ENCODE measurements at places on chromosomes 4 and X.

GRCh38 chr4:7924570-7924969 is 15.1 kb downstream of the AFAP1 start:
- no peak for DNase-seq

GRCh38 chrX:64205441-64205734 is at the start of gene AMER1:
TSS of gene AMER1 (minus strand) at chrX:64205708. CDS start at chrX:64193286, 12,422 bp downstream.
- no peak for DNase-seq

DNA sequence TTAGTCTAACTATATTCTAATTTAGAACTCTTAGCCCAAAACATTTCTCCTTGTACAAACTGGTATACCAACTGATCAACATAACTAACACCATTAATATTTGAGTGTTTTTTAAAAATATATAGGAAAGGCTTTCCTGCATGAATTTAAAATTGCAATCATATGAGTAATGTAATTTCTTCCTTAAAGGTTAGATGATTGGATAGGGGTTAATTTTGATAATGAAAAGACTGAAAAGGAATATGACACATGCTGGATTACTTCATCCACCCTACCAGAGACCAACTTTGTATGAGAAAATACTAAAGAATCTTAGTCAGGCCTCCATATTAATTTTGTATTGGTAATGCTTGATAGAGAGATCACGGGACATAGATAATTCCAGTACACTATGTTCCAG is 25.1 kb upstream of the PLS3 start:
- DNase-seq, result no peak

DNA sequence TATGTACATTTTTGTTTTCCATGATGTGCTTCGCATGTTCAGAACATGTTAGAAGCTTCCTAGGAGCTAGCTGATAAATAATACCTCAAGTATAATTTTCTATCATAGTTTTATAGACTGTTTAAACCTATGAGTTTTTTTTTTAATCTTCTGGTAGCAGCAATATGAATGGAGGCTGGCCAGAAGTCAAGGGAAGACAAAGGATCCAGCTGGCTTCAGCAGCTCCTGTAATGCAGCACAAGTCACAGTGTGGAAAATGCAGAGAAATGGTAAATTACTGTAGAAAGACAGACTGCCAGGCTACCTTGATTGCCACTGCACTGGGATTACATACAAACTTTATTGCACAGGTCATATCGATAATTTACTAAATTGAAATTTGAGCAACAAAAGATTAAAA is 537.9 kb downstream of the IQCM start:
- no peak for DNase-seq

GRCh38 chr4:17166954-17167353 is 268.5 kb upstream of the LDB2 start:
- no peak for DNase-seq

- DNase-seq, result no peak
These were observed 271.6 kb downstream of the CENPC start for GRCh38 chr4:67273666-67274065.

DNA sequence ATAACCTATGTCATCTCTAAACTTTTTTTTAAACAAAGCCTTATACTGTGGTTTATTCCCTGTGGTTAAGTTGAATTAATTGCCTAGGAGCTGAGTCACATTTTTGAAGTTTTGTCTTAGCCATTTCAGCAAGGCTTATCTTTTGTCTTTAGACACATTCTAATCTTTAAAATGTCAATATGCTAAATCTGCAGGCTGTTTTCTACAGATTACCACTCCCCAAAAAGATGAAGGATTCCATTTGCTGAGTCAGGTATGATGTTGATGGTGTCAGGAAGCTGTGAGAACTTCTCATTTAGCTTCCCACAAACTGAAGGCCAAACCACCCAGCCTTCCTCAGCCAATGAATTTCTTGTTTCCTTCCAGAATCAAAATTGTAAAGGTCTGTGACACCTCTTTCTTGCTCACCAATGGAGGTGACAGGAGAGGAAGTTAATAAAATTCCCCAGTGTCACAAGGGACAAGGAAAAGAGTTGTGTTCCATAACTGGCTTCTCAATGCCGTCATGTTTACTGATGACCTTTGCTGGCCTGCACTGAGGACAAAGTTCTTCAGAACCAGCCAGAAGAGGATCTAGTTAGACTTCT is 3.7 kb upstream of the CXCL6 start:
- DNase-seq, result no peak

DNA sequence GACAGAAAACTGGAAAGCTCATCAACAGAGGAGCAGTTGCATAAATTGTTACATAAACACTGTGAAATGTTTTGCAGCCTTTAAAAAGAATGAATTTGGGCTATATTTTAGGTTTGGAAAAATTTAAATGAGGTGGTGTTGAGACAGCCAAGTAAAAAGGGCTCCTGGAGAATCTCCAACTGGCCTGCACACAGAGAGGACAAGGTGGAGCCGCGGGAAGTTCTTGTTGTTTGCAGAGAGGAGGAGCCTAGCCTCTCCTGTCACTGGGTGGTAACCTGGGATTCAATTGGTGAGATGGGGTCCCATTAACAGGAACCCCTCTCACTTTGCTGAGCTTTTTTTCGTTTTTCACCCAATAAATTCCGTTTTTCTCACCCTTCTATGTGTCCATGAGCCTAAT is 13.4 kb downstream of the GIMD1 start:
- DNase-seq, result no peak

GRCh38 chr4:123587983-123588494 is 191.4 kb downstream of the SPRY1 start:
- no peak for DNase-seq

GRCh38 chr4:180751009-180751408 is 1492.2 kb upstream of the TENM3 start:
- DNase-seq, result no peak

- no peak for DNase-seq
These were observed 4.2 kb downstream of the TLR8 start for GRCh38 chrX:12910423-12911121.

DNA sequence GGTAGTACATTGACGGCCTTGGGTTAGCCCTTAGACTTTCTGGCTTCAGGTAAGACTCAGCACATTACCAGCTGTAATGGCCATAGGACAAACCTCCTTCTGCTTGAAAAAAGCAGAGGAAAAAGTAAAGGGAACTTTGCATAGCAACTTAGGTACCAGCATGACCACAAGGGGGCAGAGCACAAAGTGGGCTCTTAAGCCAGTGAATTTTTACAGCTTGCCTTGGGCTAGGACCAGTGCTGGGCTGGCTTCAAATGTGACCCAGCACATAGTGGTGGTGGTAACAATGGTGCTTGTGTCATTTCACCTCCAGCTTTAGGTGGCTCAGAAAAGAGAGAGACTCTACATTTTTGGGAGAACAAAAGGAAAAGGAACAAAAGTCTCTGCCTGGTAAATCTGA is 66.1 kb downstream of the KLHL4 start:
- DNase-seq, result no peak

DNA sequence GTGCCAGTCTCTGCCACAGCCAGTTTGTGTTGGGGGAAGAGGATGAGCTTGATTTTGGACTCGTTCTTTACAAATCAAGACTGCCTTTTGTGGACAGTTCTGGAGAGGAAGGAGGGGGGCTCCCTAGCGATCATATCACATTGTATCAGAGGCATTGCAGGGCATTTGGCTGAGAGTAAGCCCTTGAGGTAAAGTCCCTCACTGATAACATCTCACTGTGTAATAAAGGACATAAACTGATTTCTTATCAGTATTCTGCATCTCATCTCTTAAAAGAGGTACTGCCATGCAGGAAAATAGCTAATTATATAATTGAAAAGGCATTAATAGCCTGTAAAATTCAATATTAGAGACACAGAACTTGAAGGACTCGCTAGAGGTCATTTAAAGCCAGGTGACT is 6.1 kb upstream of the IGFBP7 start:
- no peak for DNase-seq

DNA sequence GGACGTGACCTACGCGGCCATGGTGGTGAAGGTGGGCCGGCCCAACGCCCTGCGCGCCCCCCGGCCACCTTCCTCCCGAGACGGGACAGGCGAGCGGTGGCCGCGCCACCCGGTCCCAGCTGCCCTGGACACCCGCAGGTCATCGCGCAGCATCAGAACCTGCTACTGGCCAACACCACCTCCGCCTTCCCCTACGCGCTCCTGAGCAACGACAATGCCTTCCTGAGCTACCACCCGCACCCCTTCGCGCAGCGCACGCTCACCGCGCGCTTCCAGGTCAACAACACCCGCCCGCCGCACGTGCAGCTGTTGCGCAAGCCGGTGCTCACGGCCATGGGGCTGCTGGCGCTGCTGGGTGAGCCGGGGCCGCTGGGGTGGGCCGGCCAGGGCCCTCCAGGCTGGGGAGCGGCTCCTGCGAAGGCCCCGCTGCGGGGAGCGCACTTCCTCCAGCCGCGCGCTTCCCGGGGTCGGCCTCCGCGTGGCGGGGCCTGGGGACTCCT is 9.0 kb upstream of the SLC26A1 start:
- no peak for DNase-seq

GRCh38 chr4:116796022-116796421 is 289.4 kb downstream of the TRAM1L1 start:
- no peak for DNase-seq

DNA sequence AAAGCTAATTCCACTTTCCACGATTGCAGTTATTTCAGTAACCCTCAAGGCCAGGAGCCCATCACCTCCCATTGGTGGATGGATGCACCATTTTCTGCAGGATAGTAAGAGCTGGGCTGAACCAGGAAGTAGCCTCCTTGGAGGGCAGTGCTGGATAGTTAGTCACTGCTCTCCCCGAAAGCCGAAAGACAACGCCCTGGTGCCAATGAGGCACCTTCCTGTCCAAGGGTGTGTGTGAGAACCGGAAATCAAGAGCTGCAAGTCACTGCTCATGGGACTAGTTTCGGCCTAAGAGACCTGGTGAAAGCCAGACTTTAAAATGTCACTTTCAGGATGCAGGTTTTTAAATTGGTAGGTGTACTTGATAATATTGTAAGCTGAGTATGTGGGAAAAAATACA is 203.8 kb upstream of the HS3ST1 start:
- DNase-seq, result no peak

- no peak for DNase-seq
These were observed 151.9 kb upstream of the GLRA2 start for GRCh38 chrX:14377427-14377826.

GRCh38 chr4:41430792-41431191 is 107.2 kb upstream of the LIMCH1 start:
- no peak for DNase-seq

- DNase-seq, result no peak
These were observed 54.8 kb upstream of the ZMAT1 start for GRCh38 chrX:101986586-101986985.

DNA sequence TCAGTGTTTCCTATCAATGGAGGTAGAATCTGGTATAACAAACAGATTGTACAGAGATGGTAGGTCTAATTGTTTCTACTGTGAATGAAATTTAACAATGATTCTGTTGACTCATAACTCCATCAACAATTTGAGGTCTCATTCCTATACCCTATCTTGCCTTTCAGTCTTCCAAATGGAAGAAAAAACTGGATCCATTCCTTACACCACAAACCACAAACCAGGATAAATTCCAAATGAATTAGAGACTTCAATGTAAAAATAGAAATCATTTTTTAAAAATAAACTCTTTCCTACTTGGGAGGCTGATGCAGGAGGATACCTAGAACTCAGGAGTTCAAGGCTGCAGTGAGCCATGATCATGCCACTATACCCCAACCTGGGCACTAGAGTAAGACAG is 114.4 kb upstream of the WDR44 start:
- DNase-seq, result no peak

- no peak for DNase-seq
These were observed 328.6 kb downstream of the PCDH19 start for GRCh38 chrX:100081503-100081902.

GRCh38 chr4:100017637-100018310 is 67.7 kb upstream of the H2AZ1 start:
- DNase-seq, result no peak

DNA sequence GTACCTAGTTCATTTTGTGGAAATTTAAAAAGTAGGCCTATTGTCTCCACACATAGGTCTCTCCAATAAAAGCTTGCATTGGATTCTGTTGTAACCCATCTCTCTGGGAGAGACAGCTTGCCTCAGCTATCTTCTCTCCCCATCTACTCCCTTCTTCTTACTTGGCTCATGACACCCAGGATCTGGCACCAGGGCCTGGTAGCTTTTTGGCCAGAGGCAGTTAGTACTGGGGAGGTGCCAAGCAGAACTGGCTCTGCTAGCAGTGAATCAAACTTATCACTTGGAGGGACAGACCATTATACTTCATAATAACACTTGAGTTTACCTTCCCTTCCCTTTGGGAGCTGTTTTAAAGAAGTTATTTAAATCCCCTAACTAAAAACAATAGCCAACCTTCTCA is 31.8 kb downstream of the PLAC1 start:
- DNase-seq, result no peak

DNA sequence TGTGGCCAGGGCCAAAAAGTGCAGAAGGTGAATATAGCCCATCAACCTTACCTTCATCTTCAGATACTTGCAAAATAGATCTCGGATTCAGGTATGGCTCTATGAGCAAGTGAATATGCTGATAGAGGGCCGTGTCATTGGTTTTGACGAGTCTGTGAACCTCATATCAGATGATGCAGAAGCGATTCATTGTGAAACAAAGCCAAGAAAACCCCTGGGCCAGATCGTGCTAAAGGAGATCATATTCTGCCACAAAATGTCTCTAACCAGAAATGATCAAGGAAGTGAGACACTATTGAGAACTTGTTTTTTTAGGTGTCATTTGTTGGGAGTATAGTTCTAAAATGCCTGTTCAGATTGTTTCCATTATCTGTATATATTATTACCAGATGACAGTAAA is 48.3 kb downstream of the PDK3 start:
- DNase-seq, result no peak

DNA sequence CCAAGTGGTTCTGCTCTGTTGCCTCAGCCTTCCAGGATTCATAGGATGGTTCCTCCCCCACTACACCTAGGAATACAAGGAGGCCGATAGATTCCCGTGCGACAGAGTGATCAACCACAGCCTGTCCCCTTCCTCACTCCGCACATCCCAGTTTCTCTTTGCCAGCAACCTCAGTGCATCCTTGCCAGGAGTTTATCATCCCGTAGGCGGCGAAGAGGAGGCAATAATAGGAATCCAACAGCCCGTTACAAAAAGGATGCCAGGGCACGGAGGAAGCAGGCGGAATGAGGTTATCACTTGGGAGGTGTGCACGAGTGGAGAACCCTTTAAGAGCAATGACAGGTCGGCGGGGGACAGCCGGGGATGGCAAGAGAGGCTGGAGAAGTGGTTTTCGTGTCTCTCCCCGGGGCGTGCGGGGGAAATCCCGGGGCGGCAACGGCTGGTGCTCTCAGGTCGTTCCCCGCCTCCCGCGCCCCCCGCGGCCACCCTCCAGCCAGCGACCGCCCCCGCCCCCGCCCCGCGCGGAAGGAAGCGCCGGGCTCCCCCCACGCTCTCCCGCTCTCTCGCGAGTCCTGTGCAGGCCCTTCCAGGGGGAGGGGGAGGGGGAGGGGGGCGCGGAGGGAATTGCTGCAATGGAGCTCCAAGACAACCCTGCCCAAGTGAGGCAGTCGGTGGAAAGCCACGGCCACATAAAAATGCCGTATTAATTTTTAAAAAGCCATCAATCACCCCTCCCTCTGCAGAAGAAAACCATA is 1.6 kb downstream of the PPP3CA start:
- peak; percentile 65 for DNase-seq

Data from CD4-positive, alpha-beta memory T cell (primary cell).